ENCODE measurements at places on chromosomes 4 and X.

GRCh38 chr4:177080388-177080787 lies 229.3 kb upstream of the NEIL3 start:
- no peak for DNase-seq

GRCh38 chr4:92120810-92121498 lies 182.8 kb upstream of the GRID2 start:
- DNase-seq, result no peak

- no peak for DNase-seq
These were observed 104.5 kb upstream of the INTU start for GRCh38 chr4:127528302-127528701.

DNA sequence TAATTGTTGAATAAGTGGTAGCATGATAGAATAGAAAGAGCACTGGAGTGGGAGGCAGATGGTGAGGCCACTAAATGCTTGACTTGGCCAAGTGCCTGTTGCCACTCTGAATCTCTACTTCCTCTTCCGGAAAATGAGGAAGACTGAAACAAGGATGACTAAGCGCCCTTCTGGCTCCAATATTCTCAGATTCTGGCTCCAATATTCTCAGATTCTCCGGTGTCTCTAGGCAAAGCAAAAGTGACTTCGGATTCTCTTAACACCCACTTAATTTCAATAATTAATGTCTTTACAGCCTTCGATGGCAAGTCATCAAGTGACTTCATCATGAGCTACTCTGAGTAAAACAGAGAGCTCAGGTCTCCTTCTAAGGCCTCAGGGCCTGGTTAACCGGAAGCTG lies 402.2 kb upstream of the FGF13 start:
- DNase-seq, result no peak

DNA sequence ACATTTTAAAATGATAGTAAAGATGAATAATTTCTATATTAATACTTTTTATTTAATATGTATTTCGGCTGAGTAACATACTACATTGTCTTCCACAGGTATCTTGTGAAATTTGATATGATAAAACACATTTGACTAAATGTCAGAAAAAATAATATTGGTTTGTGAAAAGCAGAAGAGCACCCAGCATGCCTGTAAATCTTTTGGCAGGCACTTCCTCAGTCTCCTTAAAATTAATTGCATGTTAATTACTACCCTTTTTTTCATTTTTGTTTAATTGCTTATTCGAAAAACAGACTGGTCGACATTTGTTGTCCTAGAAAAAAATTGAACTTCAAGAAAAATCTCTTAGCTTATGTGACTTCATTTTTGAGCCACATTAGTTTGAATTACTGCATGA lies 40.6 kb downstream of the CLCN3 start:
- no peak for DNase-seq

DNA sequence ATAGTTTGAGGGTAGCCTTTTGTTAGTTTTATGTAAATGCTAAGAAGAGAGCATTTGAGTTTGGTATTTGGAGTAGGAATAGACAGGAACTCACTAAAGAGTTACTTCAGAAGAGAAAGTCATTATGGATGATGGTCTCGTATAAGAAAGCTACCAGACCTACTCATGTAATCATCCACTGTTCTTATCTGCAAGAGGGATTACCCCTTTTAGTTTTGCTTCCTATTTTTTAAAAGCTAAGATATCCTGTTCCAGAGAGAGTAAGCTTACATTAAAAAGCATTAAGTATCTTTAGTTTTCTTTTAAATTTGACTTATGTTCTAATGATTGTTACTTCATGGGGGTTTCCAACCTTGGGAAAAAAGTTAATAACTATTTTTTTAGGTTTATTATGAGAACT lies 12.5 kb upstream of the ART3 start:
- DNase-seq, result no peak

DNA sequence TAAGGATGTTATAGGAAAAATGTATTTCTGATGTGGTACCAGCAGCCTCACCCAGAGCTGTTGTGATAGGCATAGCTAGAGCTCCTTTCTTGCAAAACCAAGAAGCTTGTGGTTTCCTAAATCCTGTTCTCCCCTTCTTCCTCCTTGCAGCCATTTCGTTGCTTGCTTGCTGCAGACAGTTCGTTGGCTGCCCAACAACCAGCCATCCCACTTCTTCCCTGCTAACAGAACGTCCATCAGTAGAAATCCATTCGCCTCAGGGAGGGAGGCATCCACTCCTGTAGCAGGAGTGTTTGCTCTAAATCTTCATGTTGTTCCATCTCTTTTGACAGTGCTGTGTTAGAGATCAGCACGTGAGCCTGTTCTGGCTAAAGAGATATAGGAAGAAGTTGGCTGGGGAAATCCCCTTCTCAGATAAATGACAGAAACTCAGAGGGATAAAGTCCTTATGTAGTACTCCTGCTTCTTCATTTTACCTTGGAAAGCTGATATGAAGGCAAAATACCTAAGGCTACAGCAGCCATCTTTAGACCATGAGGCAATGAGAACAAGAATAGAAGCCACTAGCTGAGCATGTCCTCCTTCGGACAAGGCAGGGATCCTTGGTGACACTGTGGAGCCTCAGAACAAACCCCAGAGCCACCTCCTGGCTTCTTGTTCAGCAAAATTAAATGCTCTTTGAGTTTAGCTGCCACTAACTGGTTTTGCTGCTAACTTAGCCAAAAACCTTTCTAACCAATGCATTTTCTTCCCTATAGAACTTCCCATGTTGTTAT lies 68.4 kb upstream of the RELL1 start:
- no peak for DNase-seq

- no peak for DNase-seq
These were observed 78.1 kb downstream of the RLIM start for GRCh38 chrX:74536152-74536831.

DNA sequence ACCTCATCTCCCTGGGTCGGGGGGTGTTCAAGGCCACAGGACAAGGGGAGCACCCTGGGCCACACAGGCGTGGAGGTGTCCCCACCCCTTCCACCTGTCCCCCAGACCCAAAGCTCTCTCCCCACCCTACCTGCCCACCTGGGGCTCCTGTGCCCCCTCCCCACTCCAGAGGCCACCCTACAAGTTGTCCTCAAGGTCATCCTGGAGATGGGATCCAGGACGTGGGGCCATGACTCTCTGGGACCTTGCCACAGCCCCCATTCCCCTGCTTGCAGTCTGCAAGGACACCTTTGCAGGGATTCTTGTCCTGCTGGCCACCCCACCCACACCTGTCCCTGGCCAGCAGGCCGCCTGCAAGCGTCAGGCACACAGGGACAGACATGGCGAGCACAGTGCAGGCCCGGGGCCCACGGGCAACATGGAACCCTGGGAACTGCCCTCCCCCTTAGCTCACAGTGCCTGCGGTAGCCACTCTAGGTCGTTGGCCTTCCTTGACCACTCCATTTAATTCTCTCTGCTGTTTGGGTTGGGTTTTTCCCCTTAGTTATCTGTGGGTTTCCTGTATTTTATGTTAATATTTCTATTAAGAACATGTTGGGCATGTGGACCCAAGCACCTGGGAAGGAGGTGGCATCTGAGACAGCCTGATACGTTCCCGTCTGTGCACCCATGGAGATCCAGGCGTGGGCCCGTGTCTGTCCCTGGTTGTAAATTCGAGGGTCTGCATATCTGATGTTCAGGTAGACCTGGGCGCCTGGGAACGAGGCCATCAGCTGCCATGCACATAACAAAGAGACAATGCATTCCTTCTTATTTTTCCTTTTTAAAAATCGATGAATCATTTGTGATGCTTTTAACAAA lies 197.5 kb downstream of the AFAP1 start:
- DNase-seq, result no peak

DNA sequence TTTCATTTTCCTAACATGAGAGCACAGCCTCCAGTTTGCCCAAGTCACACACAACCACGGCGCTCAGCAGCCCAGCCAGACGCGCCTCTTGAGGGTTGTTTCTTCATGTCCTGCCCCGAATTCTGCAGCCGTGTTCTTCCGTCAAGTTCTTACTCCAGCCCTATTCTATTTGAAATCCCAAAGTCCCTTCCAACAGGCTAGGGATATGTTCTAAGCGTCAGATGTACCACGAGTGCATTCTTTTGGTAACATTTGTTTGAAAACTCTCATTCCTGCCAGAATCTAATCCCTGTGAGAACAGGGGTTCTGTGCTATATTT lies 23.1 kb downstream of the ACSL1 start:
- no peak for DNase-seq

DNA sequence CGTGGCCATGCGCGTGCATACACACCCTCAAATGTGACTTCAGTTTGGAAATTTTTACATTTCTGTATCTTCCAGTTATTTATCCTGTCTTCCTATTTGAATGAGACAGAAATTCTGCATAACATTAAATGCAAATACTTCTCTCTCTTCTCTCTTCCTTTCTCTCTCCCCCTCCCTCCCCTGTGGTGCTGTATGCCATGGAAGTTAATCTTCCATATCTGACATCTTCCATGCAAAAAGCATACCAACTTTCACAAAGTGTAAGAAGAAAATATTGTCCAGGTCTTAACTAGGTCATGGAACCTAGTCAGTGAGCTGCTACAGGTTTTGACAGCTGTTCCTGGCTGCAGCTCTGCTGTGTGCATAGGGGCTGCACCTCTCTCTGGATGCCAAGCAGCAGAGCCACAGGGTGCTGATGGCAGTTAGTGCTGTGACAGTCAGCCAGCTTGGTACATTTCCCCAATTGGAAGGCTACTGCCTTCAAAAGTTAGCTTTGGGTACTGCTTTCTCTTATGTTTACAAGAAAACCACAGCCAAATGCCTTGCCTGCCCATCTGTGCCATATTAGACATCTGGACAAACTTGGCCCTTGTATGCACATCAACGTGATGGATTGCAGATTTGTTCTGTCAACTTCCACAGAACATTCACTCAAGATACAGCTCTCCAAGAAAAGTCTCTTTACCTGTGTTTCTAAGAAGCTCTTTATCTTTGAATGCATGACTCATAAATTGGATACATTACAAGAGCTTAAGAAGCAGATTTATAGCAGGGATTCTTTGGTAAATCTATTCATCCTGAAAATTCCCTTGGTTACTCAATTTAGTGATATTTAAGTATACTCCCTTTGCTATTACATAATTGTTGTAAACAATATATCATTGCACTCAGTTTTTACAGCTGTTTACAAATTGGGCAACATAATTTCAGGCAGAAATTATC lies 623.8 kb downstream of the EPHA5 start:
- no peak for DNase-seq

DNA sequence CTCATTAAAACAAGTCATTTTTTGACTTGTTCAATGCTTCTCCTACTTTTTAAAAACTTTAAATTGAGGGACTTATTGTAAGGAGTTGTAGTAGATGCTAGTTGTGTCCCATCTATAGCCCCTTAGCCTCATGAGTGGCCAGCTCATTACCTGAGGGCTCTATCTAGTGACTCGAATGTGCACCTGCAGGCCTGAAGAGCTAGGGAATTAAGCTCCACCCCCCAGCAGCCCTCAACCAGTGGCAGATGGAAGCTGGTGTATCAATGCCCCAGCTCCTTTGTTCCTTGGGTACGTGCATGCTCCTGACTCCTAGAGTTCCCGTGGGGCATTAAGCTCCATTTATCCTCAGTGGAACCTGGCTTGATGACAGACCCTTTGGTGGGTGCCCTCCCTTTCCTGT lies 146.7 kb upstream of the FAM9B start:
- no peak for DNase-seq

- no peak for DNase-seq
These were observed 46.7 kb downstream of the PHKA2 start for GRCh38 chrX:18937173-18937572.

- no peak for DNase-seq
These were observed 104.1 kb downstream of the CPEB2 start for GRCh38 chr4:15106399-15106798.

DNA sequence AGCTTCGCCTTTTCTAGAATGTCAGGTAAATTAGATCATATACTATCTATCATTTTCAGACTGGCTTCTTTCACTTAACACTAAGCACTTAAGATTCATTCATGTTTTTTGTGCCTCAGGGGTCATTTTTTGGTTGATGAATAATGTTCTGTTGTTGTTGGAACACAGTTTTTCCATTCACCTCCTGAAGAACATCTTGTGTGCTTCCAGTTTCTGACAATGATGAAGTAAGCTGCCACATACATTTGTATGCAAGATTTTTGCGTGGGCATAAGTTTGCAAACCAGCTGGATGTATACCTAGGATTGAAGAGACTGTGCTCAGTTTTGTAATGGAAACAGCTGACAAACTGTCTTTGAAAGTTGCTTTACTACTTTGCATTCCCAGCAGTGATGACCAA lies 37.6 kb downstream of the MAGEA9 start:
- no peak for DNase-seq

- no peak for DNase-seq
These were observed 18.2 kb upstream of the RASL11B start for GRCh38 chr4:52843958-52844357.

DNA sequence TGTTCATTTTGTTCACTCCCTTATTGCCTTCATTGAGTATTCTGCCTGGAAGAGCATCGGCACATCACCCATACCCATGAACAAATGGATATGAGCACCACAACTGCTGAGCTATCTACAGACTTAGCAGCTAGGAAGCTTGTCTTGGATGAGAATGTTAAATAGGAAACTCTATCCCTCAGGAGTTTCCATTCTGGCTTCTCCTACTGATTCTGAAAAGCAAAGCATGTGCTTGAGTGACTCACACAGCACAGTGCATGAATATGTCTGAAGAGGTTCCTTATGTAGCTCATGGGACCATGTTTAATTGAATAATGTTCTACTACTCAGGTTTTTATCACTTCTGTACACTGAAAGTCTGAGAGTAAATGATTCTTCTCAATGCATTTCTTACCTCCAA lies 57.3 kb upstream of the MXRA5 start:
- DNase-seq, result no peak

DNA sequence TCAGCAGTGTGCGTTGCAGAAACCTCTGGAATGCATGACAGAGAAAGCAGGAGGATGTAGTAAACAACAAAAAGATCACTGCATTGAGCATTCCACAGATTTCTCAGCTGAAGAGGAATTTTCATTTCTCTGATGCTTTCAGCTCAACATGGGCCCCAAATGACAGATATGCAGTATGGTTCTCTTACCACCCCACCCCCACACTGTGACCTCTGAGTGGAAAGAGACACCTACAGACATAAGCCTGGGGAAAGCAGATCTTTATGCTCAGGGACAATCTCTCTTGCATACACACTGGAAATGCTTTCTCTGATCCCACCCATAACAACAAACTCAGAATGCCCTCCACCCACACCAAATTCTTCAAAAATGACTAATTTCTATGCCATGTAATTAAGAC lies 983.7 kb upstream of the LCORL start:
- DNase-seq, result no peak

- DNase-seq, result no peak
These were observed 29.3 kb upstream of the RXFP1 start for GRCh38 chr4:158492391-158492790.

- DNase-seq, result no peak
These were observed 63.2 kb downstream of the CLDN22 start for GRCh38 chr4:183256756-183257385.

GRCh38 chr4:159979351-159979750 lies 876.5 kb downstream of the RAPGEF2 start:
- DNase-seq, result no peak

GRCh38 chrX:40543661-40544328 lies 37.0 kb upstream of the ATP6AP2 start:
- DNase-seq, result no peak

DNA sequence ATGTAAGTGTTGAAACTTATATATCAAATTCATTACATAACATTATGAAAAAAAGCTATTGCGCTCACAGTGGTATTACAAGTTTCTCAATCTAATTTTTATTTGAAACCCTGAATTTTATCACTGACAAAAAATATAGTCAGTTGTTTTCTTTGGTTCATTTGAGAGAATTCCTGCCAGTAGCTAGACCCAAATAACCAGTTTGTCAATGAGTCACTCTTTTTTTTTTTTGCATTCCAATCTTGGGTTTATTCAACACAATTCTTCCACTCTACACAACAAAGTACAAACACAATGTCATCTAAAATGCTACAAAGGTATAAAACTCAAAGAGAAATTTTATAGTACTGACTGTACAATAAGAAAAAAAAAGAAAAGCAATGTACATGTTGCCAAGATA lies 13.1 kb downstream of the HPF1 start:
- DNase-seq, result no peak
